ENCODE measurements at places on chromosomes 5 and 9. TPM values are rescaled to one million over a fixed set of nuclear protein-coding genes. Genes with fewer than 3 reads are reported as not detected.

- DNase-seq = no peak
Observed at GRCh38 chr9:38214432-38214831, 145.4 kb upstream of the SHB start.

- no peak for DNase-seq
Observed at GRCh38 chr5:150653145-150653761, 7.8 kb upstream of the MYOZ3 start.

DNA sequence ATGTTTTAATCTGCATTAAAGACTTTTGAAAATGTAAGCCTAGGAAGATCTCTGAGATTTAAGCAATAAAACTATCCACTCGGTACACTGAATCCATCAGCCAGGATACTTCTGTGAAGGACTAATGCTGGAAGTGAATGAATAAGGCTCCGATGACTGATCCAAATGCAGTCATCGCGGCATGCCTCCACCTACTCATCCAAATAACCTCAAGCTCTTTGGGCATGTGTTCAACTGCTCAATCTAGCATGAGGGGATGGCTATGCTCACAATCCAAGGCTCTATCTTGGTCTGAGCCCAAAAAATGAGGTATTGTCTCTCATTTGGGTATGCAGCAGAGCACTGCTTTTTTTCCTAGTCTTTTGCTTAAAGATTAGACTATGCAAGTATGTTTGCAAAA is 19.2 kb downstream of the MARCHF3 start:
- DNase-seq = no peak

TSSK1B gene
- not detected for total RNA-seq

ORM2 gene
- not detected for total RNA-seq

TMEM171 gene
- total RNA-seq = not detected

GPR151 gene
- not detected for total RNA-seq

PCDHB5 gene
- total RNA-seq = not detected
